GDM1 (cell line): ENCODE measurements at places on chromosomes 2 and 18.

DNA sequence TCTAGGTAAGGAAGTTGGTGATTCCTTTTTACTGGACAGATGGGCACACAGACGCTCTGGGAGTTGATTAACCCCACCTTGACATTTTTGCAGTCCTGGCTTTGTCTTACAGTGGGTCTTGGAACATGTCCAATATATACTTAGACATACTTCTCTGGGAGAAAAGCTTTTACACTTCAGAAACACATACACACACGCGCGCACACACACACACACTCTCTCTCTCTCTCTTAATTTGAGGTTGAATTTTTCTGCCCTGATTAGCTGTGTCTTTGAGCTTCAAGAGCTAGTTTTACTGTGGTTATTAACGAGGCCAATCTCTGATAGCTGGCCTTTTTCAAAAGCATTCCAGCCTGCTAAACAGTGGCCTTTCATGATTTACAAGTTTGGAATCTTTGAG, 215.0 kb downstream of the MYCN start:
- DNase-seq, result no peak

GRCh38 chr2:223619486-223620129, 17.4 kb upstream of the SCG2 start:
- no peak for DNase-seq

- DNase-seq, result no peak
Measured at GRCh38 chr2:207285473-207285815, 119.7 kb upstream of the KLF7 start.

DNA sequence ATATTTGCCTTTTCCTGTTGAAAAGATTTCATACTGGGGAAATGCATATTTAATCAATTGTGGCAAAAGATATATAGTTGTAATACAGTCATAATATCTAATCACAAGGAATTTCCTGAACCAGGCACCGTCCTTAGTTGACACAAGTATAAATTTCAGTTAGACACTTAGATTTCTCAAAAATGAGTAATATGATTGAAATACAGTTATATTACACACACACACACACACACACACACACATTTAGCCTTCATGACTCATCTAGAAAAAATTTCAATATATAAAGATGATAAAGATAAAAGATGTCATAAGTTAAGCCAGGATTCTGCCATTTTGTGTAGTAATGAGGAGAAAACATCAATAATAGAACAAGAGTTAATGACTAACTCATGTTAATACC, 258.4 kb upstream of the ZNF804A start:
- DNase-seq, result no peak

DNA sequence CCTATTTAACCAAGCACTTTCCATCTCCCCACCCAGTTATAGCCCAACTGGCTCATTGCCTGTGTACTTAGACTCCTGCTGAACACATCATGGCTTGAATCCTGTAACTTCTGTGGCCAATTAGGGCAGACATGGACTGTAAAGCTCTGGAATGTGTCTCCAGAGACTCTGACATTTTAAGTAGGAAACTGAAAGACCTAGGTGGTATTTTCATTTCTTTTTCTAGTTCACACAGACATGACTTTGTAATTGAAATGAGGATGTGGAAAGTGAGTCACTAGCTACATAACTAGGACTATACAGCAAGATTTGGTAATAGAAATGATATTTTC, 12.2 kb downstream of the DOK1 start:
- no peak for DNase-seq

- no peak for DNase-seq
Measured at GRCh38 chr2:157246765-157247407, 10.6 kb upstream of the GALNT5 start.

GRCh38 chr2:167749660-167750059, 497.7 kb downstream of the STK39 start:
- DNase-seq, result no peak

- DNase-seq, result no peak
Measured at GRCh38 chr2:7625392-7626138, 708.4 kb downstream of the RNF144A start.

- no peak for DNase-seq
Measured at GRCh38 chr18:71403501-71403900, 1114.7 kb downstream of the SOCS6 start.

DNA sequence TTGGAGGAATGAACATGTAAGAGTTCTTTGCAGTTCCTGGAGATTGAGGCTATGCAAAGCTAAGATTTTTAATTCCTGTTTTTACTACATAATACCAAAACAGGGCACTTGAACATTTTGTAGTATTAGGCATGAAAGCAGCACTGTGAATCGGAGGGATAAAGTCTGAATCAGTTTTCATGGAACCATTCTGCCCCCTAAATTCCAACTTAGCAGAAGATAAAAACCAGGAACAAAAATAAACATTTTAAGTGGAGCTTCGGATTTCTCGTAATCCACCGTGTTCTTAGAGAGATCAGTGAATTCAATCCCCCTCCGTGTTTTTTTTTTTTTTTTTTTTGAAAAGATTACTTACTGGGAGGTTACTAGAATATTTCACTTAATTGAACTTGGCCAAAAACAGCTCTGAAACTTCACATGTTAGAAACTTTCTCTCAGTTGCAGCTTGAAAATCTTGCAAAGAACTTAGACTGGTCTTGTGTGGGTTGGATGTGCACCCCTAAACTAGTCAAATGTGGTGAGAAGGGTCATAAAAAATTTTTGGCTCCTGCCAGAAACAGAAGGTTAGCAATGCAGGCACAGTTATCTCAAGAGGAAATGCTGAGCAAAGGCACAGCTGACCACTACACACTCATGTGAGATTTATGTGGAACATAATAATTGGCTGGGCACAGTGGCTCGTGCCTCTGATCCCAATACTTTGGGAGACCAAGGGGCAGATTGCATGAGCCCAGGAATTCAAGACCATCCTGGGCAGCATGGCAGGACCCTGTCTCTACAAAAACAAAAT, 145.4 kb upstream of the RNF152 start:
- DNase-seq, result no peak

- no peak for DNase-seq
Measured at GRCh38 chr2:52931660-52932059, 835.9 kb upstream of the CHAC2 start.

DNA sequence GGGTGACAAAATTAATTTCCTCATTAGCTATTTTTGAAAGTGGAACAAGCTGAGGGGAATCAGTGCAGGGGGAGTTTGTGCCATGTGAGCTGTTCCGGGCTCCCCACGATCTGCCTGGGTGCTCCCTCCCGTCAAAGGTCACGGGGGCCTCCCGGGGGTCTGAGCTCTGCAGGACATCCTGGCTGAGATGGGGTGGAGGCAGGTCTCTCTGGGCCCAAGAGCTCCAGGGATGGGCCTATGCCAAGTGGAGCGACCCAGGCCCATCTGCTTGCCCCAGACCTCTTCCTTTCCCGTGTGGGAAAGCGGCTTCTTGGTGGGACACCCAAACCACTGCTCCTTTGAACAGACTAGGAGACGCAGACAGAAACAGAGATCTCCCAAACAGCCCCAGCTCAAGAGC, 143.3 kb upstream of the ID2 start:
- no peak for DNase-seq

- DNase-seq, result no peak
Measured at GRCh38 chr2:633371-633770, 43.8 kb downstream of the TMEM18 start.

DNA sequence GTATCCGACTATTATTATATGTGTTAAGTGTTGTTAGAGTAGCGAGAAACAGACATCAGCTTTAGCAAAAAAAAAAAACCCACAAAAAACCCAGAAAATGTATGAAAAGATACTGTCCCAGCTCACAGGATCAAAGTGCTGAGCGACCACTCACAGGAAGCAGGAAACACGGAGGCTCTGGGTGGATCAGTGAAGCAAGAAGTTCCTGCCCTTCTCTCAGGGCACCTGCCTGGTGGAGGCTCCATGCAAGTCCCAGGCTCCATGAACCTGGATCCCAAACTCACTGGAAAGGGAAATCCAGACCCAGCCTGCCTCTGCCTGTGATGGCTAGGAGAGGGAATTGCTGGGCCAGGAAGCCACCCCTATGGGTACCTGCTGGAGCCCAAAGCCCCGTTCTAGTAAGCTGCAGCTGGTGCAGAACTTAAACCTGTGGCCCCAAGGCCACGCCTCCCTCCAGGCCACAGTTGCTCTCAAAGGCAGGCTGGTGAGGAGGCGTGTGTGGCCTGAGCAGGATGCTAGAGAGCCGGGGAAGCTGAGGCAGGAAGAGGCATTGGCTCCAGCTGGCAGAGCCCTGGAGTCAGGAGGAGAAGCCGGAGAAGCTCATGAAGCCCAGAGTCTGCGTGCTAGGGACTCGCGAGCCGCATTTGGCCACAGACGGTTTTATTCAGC, 63.5 kb upstream of the TAF1B start:
- DNase-seq, result no peak

GRCh38 chr18:58045242-58046092, 1.4 kb downstream of the NEDD4L start:
- DNase-seq, result no peak

- DNase-seq, result no peak
Measured at GRCh38 chr2:101400048-101400447, 12.7 kb upstream of the CREG2 start.

GRCh38 chr2:167790189-167790588, 457.2 kb downstream of the STK39 start:
- DNase-seq, result no peak

- DNase-seq, result no peak
Measured at GRCh38 chr18:77512152-77512551, 262.5 kb downstream of the GALR1 start.

GRCh38 chr2:67918471-67918870, 144.3 kb downstream of the C1D start:
- DNase-seq, result no peak

DNA sequence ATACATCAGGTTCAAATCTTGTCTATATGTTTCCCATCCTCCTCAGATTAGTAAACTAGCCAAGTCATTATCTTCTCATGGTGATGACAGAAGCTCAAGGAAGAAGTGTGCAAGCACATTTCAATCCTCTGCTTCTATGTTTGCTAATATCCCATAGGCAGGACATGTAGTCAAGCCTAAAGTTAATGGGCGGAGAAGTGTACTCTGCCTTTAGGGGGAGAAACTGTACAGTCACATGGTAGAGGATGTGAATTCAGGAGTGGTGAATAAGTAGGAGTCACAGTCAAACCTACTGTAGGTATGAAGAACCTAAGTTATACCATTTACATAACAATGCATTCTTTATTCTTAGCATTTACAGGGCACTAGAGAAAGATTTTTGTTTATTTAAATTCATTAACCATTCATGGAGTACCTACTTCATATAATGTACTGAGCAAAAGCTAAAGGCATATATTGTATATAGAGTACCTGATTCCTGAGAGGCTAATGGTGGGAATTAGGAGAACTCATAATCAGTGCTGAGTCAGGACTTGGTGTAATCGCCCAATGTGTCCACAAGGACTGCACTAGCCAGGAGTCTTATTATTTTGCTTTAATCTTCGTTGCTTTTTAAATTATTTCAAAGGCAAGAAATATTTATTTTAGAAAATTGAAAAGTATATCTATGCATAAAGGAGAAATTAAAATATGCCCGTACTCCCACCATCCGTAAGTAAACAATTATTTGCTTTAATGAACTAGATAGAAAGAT, 394.3 kb upstream of the ETAA1 start:
- DNase-seq, result no peak
